M059J (cell line): ENCODE measurements at places on chromosomes 6 and 20. TPM values are rescaled to one million over a fixed set of nuclear protein-coding genes. Genes with fewer than 3 reads are reported as not detected.

Gene LY6G6D
- total RNA-seq = not detected in 2 replicates

Gene IP6K3
- 0.15 TPM in 1 of 2 replicates, not detected in the other for total RNA-seq

- no peak for DNase-seq
Observed at GRCh38 chr6:25326126-25326525, 47.0 kb downstream of the CARMIL1 start.

Gene TNXB
- total RNA-seq = 0.10 TPM in 1 of 2 replicates, not detected in the other

GRCh38 chr20:50885068-50885467, 46.2 kb downstream of the ADNP start:
- no peak for DNase-seq

DNA sequence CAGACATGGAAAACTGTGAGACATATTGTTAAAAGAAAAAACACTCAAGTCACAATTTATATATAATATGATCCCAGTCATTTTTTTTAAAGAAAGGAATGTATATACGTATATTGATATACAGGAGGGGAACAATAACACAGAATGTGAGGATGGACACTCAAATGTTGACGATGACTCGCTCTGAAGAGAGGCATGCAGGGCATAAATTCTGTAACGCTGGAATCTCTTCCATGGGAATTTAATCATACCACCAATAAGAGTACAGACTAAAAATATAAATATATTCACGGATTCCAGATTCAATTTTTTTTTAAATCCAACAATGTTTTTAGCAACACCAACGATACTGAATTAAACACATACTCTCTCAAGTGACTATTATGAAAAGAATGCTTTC, 106.9 kb upstream of the CCDC28A start:
- no peak for DNase-seq

- no peak for DNase-seq
Observed at GRCh38 chr6:158661156-158661685, 11.4 kb downstream of the SYTL3 start.

DNA sequence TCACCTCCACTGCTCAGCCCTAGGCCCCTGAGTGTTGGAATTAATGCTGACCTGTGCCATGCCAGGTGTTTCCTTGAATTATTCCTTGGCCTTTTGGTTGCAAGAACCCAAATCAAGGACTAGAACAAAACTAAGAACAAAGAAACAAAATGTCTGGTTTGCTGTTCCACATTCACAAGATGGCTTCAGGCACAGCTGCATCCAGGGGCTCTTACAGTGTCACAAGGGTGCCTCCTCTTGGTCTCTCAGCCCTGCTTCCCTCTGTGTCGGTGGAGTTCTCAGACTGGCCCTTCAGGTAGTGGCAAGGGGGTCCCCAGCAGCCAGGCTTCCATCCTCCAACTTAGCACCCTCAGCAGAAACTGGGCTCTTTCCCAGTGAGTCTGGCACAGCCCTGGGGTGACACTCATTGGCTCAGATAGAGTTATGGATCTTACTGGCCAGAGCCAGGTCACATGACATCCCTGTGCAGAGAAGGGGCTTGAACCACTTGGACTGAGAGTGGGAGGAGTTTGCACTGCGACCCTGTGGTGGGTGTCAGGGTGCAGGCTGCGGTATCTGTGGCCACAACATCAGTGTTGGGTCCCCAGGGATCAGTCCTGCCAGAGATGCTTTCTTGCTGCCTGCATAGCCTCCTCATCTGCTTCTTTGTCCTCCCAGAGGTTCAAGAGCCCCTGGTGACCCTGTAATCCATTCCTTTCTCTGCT, 427.7 kb upstream of the SULF2 start:
- no peak for DNase-seq

DNA sequence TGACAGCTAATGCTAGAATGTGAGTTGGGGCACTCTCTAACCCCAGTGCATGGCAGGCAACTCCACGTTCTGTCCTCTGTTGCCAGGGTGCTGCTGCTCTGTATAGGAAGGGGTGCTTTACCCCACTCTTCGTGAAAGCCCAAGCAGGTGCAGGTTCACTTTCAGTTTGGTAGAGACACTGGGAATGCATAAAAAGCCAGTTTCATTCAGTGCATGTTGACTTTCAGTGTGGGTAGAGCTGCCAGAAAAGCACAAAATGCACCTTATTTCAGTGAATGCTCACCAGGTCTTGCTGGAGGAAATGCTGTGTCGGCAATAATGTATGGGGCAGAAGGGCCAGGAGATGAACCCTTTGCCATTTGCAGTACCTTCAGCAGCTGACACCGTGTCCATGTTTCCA, 62.1 kb upstream of the ADGRB3 start:
- no peak for DNase-seq

- peak; percentile 64 for DNase-seq
Observed at GRCh38 chr6:79947191-79948186, at the start of gene ELOVL4. ELOVL4 (minus strand) TSS chr6:79947553; CDS start chr6:79947279, 274 bp downstream.

DNA sequence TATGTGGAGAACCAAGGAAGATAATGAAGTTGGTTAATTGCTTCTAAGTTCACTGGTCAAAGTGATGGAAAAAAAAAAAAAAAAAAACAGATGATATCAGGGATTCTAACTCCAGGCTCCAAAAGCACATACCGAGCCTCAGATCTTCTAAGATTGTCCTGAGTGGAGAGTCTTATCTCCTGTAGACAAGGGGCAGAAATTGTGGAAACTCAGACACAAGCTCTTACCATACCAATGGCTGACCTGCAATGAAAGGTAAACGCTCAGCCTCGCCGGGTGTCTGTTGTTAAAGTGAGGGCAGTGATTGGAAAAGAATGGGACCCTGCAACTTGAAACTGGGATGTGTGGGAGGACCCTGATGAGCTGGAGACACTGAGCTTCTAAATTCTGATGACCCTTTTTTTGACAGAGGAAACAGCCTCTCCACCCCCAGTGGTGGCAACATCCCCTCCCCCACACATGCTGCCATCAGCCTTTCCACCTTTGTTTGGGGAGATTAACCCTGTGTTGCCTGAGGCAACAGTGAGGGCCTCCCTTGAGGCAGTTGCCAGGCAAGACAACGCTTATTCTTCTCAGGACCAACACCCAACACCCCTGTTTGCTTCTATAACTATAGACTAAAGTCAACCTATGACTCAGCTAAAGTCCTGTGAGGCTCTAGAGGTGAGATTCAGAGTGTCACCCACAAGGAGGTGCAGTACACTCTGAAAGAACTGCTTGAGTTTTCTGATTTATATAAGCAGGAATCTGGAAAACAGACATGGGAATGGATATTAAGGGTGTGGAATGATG, 154.0 kb downstream of the THBS2 start:
- peak; percentile 88 for DNase-seq

DNA sequence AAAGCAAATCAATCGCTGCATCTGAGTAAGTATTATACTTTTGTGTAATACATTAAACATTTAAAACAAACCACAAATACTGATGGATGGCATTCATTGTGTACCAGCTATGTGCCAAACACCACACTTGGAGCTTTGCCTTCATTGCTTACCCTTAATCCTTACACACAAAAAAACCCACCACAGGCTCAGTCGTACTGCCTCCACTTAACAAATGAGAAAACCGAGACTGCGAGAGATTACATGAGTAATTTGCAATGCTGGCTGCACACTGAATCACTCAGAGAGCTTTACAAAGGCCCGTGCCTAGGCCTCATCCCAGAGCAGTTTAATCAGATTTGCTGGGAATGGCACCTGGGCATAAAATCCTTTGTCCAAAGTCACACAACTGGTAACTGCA, 130.5 kb downstream of the EDN1 start:
- DNase-seq = peak; percentile 91

- peak; percentile 33 for DNase-seq
Observed at GRCh38 chr20:11119573-11119972, 445.8 kb upstream of the JAG1 start.

DNA sequence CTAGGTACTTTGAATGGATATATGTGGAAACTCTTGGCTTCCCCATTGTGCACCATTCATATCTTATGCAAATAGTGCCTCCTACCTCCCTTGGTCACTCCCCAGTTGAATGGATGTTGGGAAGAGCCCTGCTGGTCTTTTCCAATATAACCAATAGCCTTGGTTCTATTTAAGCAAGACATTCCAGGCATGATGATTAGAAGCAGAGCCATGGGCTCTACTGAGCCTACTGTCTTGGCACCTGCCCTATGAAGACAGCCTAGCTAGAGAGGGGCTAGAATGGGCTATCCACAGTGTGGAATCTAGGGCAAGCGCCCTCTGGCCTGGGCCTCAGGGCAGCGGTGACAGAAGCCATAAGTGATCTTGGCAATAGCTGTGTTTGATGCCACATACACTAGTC, 15.6 kb downstream of the SLC17A1 start:
- DNase-seq = no peak

Gene TMEM14C
- total RNA-seq = 158 and 204 TPM in 2 replicates

GRCh38 chr6:12275107-12275506, 15.1 kb upstream of the EDN1 start:
- peak; percentile 89 for DNase-seq

DNA sequence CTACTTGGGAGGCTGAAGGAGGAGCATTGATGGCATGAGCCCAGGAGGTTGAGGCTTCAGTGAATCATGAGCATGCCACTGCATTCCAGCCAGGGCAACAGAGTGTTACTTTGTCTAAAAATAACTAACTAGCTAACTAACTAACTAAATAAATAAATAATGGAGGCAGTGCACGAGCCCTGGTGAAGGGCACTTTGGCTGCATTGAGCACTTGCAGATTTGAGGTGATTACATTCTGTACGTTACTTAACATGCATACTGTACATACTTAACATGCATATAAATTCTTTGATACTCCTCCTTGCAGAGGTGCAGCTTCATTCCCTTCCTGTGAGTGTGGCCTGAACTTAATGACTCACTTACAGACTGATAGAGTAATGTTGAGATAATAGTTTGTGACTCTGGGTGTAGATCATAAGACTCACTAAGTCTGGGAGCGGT, 10.7 kb downstream of the HLA-A start:
- DNase-seq = peak; percentile 92

DNA sequence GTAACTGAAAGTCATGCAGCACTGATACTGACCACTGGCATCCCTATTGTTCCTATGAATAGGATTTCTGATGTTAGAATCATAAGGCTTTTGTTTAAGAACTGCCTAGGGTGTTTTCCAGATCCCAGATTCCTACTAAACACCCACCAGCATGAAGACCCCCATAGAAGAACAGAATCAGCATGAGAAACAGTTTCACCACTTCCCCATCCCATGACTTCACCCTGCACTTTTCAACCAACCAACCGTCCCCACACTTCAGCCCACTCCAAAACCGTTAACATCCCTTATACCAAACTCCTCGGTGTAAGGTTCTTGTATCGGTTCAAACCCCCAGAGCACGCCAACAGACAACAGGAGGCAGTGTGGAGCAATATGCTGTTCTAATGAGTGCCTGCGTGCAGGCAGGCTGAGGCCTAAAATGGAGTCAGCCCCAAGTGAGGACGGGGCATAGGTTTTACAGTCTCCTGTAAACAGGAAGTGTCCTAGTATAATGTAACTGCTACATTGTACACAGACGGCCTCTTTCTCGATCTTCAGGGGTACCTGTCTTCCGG, 11.4 kb upstream of the SSTR4 start:
- peak; percentile 48 for DNase-seq

Gene TMEM217
- total RNA-seq = 1.3 and 1.4 TPM in 2 replicates

Gene CARMIL1
- total RNA-seq = 13.9 and 20.3 TPM in 2 replicates

- DNase-seq = peak; percentile 84
Observed at GRCh38 chr6:4350567-4351519, 215.5 kb upstream of the ECI2 start.

Gene C2
- 2.9 and 3.3 TPM in 2 replicates for total RNA-seq

- DNase-seq = no peak
Observed at GRCh38 chr6:130716466-130716865, 110.7 kb upstream of the SMLR1 start.

Gene CEP250
- total RNA-seq = 18.9 and 71.9 TPM in 2 replicates
